ENCODE measurements at places on chromosomes 5 and 9.

GRCh38 chr9:108142504-108143201 is 653.1 kb upstream of the KLF4 start:
- DNase-seq: no peak

DNA sequence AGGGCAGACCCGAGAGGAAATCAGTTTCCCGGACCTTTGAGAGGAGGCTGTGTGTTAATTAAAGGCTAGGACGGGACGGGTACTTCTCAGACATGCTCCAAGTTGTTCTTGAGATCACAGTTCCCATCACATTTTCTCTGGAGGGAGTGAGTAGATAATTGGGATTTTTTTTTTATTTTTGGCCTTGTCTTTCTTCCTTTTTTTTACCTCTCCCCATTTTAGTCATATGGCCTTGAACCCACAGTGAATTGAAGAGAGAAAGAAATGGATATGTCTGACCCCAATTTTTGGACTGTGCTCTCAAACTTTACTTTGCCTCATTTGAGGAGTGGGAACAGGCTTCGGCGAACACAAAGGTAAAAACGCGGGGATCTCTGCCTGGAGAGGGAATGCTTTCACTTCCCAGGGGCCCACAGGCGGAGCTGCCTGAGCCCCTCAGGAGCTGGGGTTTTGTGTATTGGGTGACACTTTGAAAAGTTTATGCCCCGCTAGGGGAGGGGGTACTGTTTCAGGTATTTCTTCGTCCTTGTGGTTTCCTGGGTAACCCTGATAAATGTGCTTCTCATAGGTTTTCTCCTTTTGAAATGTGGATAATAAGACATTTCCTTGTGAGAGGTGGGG is 191.8 kb downstream of the CD180 start:
- no peak for DNase-seq

- no peak for DNase-seq
These were observed 214.0 kb upstream of the DMRT1 start for GRCh38 chr9:627336-627970.

- no peak for DNase-seq
These were observed 104.8 kb downstream of the ISOC1 start for GRCh38 chr5:129199308-129199707.

DNA sequence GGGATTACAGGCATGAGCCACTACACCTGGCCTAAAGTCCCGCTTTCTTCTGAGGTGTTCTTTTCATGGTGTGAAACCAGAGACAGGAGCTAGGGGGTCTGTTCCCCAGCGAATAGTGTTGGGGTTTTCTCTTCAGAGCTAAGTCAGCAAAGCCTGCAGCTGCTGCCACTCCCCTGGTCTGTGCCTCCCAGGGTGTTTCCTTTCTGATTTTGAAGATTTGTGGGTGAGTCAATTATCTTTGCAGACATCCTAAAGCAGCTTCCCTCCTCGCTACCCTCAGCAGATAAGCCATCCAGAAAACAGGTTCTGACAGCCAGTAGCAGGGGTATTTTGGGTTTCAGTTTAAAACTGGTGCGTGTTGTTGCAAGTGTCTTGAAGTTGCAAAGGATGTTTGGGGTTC is 72.0 kb upstream of the IQGAP2 start:
- peak; percentile 81 for DNase-seq

- peak; percentile 34 for DNase-seq
These were observed 7.7 kb downstream of the AOPEP start for GRCh38 chr9:94734054-94734754.

DNA sequence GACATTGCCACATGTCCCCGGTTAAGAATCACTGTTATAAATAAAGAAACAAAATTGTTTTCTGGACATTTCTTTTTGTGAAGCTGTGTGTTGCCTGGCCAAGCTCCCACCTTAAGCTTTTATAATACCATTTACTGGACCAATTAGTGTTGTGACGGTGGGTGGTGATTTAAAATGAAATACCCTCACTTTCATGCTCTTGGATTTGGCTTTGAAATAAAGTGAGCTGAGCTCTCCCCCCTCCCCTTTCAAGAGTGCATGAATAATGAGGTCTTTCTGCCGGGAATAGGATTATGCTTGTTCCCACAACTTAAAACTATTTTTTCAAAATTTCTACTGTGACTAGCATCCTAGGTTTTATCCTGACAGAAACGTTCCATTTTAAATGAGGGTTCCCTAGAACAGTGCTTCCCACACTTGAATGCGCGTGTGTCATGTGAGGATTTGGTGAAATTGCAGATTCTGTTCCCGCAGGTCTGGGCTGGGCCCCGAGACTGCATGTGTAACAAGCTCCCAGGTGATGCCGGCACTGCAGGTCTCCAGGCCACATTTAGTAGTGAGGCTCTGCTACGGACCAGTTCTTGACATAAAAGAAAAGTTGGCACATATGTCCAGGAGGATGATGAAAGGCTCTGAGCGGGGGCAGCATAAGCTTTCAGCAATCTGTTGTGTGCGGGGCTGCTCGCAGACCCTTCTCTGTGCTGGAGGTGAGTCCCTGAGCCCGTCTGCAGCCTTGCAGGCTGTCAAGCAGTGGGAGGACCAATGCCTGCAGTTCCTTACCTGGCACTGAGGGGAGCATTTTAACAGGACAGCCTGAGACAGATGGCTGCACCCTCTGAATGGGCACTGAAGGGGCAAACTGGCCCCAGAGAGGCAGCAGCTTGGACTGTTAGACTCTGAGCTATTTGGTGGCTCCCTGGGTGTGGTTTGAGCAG is 24.4 kb downstream of the IQGAP2 start:
- no peak for DNase-seq

GRCh38 chr9:122819326-122819725 is 9.1 kb downstream of the PDCL start:
- no peak for DNase-seq

GRCh38 chr9:120928483-120929228 is 2.1 kb upstream of the TRAF1 start:
- DNase-seq: peak; percentile 64

DNA sequence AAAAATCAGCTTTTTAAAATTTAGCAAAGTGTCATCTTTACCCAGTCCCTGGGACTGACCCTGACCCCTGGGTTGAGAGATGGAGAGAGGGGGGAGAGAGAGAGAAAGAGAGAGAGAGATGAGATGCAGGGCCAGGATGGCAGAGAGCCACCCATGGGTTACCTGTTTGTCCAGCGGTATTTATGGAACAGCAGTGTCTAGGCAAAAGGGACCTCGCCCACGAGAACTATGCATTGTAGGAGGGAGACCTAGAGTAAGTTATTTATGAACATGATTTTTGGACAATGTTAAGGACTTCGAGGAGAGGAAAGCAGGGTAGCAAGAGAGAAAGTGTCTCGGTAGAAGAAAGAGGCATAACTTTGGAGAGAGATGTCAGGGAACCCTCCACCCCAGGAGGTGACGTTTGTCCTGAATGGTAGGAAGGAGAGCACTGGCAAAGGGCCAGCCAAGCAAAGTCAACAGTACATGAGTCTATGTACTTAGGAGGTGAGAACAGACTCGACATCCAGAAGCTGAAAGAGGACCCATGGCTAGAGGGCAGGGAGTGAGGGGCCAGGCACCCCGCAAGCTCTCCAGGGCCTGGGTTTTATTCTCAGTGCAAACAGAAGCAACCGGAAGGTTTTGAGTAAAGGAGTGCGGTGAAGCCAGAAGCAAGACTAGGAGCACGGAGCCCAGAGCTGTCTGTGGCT is 30.5 kb upstream of the MSX2 start:
- no peak for DNase-seq

GRCh38 chr5:88674356-88675167 is 208.4 kb downstream of the MEF2C start:
- peak; percentile 61 for DNase-seq

- no peak for DNase-seq
These were observed 23.5 kb upstream of the LPCAT1 start for GRCh38 chr5:1547236-1547635.

DNA sequence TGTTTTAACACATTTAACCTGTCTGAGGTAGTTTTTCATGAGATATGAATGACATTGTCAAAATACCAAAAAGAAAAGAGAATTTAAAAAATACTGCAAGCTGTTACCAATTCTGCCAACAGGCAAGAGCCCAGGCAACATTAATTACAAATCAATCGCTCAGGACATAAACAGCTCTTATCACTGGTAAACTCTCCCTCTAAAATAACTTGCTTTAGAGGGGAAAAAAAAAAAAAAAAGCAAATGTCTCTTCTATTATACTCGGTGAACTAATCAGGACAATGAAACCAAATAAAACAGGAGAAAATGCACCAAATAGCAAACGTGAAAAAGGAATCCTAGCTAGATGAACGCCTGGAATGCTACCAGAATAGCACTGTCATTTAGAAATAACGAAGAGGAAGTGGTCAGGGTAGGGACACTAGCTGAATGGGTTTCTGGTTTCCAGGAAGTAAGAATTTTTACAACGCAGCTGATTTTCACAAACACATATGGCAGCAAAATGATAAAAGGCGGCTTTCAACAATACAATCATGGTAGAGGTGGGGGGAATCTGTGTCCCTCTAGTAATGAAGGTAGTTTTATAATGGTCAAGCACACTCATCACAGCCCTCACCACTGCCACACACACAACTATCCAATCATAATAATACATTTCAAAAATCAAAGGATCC is 94.9 kb downstream of the DENND1A start:
- DNase-seq: peak; percentile 70

DNA sequence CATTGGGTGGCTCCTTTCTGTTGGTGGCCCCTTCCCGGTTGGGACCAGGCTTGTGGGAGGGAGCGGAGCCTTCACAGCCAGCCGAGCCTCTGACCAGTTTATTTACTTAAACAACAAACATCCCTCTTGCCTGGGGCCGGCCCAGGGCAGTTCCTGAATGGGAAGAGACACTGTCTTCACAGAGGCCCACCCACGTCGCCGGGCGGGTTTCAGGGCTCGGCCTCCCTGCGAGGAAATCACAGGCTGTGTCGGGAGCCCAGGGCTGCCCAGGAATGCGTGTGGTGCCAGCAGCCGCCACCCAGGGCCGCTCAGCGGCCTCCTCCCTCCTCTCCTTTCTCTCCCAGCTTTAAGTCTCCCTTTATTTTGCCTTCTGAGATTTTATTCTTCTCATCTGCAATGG is 132.5 kb downstream of the HSD17B3 start:
- no peak for DNase-seq

Data from KBM-7 (cell line).